Activated CD4-positive, alpha-beta T cell treated with anti-CD3 and anti-CD28 coated beads, Interleukin-2, amount 10 ng/mL, durations not matched to agents 7 days and 5 days (primary cell): ENCODE measurements at places on chromosomes 4 and X.

DNA sequence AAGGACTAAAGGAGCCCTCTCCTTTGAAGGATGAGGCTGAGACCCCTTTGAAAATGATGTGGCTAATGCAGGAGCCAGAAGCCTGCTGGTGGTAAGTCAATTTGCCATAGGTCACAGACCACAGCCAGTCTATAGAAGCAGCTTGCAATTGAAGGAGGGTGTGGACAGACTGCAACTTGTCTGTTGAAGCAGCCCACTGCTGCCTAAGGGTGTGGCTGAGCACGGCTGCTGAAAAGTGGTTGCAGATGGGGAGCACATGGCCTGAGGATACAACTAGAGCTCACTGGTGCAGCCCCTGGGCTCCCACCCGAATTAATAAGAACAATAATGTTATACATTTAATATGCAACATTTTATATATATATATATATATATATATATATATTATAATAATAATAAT lies 11.4 kb upstream of the EXOC1L start:
- DNase-seq, result no peak

DNA sequence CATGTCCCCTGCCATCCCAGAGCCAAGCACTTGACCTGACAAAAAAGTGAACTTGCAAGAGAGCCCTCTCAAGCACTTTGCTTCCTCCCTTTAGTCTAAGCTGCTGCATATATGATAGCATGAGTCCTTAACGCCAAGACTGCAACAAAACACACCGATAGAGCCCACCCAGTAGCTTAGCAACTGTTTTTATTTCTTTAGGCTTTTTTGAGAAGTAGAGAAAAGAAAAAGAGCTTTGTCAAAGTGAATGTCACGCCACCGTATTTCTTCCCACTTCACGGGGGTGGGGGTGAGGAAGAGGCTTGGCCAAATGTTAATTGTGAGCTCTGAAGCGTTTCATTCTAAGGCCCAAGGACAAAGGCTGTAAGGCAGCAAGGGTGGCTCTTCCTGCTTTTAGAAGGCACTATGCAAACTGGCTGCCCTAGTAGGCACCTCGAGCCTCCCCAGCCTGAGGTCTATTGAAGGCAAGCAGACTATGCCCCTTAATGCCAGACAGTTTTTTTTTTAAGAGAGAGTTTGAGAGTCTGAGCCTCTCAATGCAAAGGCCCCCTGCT lies 138.6 kb downstream of the HS6ST2 start:
- no peak for DNase-seq

GRCh38 chrX:136961594-136962135 lies 72.1 kb downstream of the GPR101 start:
- no peak for DNase-seq

- DNase-seq, result no peak
Observed at GRCh38 chr4:108044951-108045686, 55.4 kb downstream of the HADH start.

- no peak for DNase-seq
Observed at GRCh38 chr4:123892368-123892976, 495.9 kb downstream of the SPRY1 start.

DNA sequence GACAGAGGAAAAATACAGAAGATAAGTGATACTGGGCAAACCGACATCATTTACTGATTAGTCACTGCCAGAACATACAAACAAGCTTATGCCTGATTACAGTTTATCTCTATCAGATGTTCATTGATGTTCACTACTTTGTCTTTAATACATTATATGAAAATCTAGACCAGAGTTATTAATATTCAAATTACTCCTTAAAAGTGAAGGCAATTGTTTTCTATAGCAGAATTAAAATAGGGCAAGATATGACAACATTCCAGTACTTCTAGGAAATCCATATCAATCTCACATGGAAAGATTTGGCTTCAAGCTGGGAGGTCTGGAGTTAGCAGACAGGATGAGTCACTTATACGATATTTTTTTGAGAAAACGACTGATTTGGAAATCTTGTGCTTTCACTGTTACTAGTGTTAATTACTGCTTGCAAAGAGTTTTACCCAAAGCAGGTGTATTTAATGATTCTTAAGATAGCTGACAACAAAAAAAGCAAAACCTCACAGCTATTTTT lies 31.8 kb downstream of the HPGD start:
- DNase-seq, result no peak

GRCh38 chrX:42680666-42681065 lies 97.3 kb downstream of the PPP1R2C start:
- no peak for DNase-seq

- no peak for DNase-seq
Observed at GRCh38 chr4:181761156-181761555, 482.0 kb upstream of the TENM3 start.

GRCh38 chrX:97844943-97845342 lies 961.2 kb downstream of the RPA4 start:
- no peak for DNase-seq

DNA sequence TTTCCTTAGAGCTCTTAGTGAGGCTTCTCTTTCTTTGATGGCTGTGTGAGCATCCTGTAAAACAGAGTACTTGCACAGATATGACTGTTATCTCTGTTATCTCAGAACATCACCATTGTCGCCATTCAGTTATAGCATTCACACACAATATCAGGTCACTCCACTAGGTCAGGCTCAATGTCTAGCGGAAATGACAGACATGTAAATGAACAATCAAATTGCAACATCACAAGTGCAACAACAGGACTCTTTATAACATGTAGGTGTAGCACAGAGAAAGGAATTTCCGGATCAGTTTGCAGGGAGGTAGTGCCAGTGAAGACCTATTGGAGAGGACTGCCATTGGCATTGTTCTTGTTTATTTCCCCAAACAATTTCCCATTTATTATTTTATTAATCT lies 43.2 kb upstream of the IGSF1 start:
- DNase-seq, result no peak

DNA sequence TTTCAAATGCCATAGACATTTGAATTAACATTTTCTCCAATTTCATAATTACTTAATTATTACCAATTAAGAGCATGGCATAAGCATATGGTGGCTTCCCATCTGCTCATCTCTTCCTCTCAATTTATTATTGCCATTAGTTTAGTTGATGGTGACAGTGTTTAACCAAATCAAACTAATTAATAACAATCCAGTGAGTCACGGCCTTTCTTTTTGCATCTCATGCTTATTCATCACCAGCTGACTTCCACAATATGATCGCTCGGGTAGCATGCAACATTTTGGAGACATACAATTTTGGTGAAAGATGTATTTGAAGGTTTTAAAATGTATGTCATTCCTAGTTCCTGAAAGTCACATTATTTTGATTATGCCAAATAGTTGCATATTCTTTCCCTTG lies 172.8 kb upstream of the TACR3 start:
- no peak for DNase-seq

DNA sequence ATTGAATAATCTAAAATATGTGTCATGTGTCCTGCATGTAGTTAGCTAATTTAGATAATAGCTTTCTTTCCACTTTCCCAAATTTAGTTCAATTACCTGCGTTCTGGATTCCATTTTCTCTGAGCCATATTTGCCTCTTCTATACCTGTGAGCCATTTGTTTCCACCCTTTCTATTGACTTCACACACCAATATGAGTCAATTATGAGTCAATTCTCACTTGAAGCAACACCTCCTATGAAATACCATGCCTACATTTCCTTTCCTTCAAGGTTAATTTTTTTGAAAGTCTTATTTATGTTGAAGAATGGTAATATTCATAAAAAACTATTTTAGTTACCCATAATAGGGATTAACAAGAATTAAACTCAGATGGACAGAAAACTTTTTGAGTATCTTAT lies 25.8 kb downstream of the NPY2R start:
- no peak for DNase-seq

DNA sequence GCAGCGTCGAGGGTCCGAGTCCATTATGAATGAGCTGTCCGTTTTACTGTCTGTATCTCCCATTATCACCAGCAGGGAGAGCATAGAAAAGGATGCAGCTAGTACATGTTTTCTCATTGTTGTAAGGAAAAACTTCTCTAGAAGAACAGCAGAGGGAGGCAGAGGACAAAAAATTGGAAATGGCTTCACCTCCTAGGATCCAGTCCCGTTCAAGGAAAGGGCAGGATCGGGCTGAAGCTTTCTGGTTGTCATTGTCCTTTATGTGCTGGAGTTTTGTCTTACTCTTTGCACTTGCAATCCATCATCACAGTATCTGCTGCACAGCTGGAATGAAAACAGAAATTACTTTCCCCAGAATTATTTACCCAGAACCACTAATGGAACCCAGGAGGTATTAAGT lies 14.7 kb downstream of the NDP start:
- DNase-seq, result peak; percentile 33

DNA sequence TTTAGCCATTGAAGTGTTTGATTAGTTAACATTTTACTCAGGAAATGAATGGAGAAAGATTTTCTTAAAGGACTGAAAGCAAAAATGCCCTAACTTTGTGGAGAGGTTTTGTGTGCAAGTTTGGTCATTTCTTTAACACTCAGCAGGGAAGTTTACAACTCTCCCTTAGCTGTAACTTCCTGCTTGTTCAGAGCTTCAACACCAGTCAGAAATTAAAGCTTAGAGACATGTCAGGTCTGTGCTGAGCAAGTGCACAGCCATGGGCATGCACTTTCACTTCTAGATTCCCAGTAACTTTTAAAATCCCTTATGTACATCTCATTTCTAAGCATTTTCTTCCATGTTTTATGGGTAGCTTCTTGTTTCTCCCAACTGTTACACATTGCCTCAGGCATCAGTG lies 326.0 kb downstream of the ACTRT1 start:
- DNase-seq, result no peak

GRCh38 chrX:26606971-26607370 lies 391.0 kb downstream of the MAGEB5 start:
- no peak for DNase-seq

DNA sequence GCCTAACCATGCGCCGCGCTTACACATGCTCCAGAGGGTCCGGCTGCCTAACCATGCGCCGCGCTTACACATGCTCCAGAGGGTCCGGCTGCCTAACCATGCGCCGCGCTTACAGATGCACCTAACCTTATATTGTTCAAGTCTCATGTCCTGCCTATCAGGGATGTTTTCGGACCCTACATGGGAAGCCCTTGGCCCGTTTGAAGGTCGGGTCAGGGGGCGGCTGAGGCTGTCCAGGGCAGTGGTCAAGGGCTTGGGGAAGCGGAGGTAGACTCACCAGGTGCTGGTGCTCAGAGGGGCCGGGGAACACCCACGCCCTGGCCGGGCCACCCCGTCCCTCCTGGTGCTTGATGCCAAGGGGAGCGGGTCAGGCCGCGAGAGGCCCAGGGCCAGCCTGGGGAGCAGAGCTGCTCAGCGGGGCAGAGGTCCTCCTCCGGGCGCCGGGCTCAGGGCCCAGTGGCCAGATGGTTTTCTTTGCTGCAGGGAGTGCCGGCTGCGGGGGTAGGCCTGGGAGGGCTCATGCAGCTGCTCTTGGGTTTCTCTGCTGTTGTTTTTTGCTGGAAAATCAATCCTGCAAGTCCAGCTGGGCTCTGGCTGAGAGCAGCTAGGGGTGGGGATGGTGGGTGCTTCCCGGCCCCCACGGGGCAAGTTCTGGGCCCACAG lies 35.4 kb upstream of the SPON2 start:
- DNase-seq, result no peak

DNA sequence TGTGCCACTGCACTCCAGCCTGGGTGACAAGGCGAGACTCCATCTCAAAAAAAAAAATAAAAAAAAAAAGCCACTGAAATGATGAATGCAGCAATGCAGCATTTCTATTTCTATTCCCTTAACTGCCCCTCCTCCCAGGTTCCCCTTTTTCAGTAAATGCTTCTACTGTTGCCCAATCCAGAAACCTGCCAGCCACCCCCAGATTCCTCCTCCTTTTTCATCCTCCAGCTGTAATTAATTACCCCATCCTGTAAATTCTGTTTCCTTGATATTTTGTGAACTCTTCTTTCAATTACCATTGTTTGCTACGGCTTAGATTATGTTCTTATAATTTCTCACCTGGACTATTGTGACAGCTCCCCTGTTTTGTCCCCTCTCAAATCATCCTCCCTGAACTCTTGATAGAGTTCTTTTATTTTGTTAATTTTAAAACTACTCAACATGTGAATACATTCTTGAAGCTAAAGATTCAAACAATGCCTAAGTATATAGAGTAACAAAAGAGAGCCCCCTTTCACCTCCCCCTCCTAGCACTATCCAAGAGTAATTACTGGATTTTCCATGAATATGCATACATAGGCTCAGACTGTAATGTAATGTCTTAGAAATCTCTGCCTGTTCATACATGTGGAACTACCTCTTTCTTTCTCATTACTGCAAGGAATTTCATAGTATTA lies 140.6 kb upstream of the GPC4 start:
- no peak for DNase-seq

- no peak for DNase-seq
Observed at GRCh38 chrX:39453889-39454621, 643.7 kb downstream of the BCOR start.

- DNase-seq, result no peak
Observed at GRCh38 chr4:181611946-181612600, 631.1 kb upstream of the TENM3 start.

DNA sequence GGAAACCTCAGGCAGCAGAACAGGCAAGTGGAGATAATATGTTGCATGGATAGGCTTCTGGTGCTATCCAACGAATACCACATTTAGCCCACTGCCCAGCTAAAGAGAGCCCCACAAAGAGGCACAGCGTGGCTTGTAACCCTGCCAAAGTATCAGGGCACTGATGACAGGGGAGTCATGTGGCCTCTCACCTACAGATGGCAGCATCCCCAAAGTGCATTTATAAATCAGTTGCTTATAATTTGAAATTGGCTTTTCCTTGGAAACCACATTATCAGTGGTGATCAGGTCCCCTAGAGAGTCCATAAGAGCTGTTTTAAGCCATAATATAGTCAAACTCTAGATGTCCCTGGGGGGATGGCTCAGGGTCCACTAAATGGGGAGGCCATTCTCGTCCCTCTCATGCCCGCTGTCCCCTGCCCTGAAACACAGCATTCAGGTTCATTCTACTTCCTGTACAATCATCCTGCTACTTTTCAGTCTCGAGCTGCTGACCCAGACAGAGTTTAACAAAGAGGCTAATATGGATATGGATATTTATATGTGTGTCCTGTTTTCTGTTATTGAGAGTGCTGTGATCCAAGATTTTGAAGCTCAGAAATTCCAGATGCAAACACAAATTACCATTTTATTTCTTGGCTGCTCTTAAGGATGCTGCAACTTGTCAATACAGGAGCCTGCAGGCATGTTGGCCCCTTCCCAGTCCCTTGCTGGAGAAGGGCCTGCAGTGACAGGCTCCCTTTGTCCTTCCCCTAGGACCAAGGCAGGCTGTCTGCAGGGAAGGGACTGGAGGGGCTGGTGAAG lies 28.5 kb downstream of the SRPX start:
- DNase-seq, result no peak

DNA sequence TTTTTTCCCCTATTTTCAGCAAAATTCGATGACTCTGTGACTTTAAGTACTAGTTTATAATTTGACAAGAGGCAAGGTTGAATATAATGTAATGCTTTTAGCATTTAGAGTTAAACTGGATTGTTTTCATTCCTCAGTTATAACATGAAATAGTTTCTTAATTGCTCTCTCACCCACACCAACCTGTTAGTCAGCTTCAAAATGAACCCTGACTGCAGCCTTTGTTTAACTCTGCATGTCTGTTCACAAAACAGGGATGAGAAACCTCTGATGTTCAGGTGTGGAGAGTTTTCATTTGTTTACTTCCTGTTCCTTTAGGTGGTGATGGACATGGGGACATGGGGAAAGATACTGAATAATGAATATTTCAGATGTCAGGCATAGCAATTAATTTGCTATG lies 49.9 kb upstream of the MND1 start:
- DNase-seq, result no peak
